Renal cortical epithelial cell (primary cell): ENCODE measurements at places on chromosomes 2 and 18. TPM values are rescaled to one million over a fixed set of nuclear protein-coding genes. Genes with fewer than 3 reads are reported as not detected.

GRCh38 chr2:18918280-18918679, 328.9 kb upstream of the NT5C1B start:
- no peak for DNase-seq

DNA sequence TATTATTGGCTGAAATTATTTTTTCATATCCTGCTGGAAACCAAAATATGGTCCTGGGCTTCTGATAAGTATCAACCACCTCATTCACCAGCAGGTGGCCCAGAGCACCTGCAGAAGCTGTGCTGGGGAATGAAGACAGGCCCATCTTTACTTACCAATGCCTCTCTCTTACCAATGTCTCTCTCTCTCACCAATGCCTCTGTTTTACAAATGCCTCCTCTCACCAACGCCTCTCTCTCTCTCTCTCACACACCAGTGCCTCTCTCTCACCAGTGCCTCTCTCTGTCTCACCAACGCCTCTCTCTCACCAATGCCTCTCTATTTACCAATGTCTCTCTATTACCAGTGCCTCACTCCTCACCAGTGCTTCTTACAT, 2.3 kb upstream of the MAL start:
- DNase-seq, result peak; percentile 59

The PRKAG3 gene
- not detected in 2 replicates for total RNA-seq

GRCh38 chr2:109320195-109320922, 191.4 kb downstream of the SH3RF3 start:
- DNase-seq, result no peak

DNA sequence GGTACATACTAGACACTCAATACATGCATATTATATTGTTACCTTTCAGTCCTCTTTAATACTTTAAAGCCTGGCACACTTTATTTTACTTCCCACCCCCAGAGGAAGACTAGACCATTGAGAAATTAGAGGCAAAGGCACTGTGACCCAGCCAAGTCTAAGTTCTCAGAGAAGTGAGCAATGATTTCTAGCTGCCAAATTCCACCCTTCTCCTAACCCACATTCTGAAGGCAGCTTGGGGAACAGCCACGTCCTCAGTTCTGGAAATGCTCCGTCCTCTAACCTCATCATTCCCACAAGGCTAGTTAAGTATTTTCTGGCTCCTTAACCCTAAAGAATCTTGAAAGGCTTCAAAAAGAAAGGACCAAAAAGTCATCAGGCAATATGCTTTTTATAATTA, 86.6 kb downstream of the COL5A2 start:
- DNase-seq, result no peak

DNA sequence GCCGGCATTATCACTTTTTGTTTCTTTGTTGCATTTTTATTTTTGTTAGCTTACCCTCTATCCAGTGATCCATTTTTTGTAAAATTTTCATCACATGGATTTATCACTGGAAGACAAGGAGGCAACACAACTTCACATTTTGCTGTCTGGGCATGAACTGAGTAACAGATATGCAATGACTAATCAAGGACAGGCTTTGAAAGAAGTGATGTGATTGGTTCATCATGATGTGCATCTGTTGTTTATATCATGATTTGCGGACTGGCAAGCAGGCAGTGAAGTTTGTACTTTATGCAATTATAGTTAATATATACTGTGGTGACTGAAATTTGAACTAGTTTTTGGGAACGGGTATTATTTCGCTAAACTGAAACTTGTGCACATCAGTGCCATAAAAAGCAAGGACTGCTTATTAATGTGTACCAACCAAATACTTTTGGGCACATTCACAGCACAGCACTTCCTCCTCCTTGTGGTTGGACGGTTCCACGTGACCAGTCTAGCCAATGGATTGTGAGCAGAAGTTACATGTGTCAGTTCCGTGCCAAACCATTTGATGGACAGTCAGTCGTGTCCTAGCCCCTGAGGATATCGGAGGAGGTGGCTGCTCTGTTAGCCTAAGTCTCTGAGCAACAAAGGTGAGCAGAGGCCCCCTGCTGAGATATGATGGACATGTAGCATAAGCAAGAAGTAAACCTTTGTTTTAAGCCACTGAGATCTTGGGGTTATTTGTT, 201.4 kb upstream of the SIX2 start:
- no peak for DNase-seq

The EHD3 gene
- total RNA-seq, result 5.4 and 9.5 TPM in 2 replicates

The CACNB4 gene
- 0.52 and 0.75 TPM in 2 replicates for total RNA-seq

GRCh38 chr2:109247812-109248211, 118.8 kb downstream of the SH3RF3 start:
- no peak for DNase-seq
